ENCODE measurements at places on chromosomes 2 and 18. TPM values are rescaled to one million over a fixed set of nuclear protein-coding genes. Genes with fewer than 3 reads are reported as not detected.
A peak's percentile ranks its signal among the peaks of the same experiment; 100 is the strongest.

COX5B gene
- total RNA-seq: 198 TPM

BCL2 gene
- total RNA-seq: 4.0 TPM

LIPG gene
- total RNA-seq: 44.0 TPM

ITGB6 gene
- 84.8 TPM for total RNA-seq

CDCA7 gene
- total RNA-seq: 48.2 TPM

RAPH1 gene
- total RNA-seq: 126 TPM

HOXD11 gene
- not detected for total RNA-seq

- no peak for DNase-seq
These were observed 765.4 kb downstream of the MBD2 start for GRCh38 chr18:53458944-53459580.

DNA sequence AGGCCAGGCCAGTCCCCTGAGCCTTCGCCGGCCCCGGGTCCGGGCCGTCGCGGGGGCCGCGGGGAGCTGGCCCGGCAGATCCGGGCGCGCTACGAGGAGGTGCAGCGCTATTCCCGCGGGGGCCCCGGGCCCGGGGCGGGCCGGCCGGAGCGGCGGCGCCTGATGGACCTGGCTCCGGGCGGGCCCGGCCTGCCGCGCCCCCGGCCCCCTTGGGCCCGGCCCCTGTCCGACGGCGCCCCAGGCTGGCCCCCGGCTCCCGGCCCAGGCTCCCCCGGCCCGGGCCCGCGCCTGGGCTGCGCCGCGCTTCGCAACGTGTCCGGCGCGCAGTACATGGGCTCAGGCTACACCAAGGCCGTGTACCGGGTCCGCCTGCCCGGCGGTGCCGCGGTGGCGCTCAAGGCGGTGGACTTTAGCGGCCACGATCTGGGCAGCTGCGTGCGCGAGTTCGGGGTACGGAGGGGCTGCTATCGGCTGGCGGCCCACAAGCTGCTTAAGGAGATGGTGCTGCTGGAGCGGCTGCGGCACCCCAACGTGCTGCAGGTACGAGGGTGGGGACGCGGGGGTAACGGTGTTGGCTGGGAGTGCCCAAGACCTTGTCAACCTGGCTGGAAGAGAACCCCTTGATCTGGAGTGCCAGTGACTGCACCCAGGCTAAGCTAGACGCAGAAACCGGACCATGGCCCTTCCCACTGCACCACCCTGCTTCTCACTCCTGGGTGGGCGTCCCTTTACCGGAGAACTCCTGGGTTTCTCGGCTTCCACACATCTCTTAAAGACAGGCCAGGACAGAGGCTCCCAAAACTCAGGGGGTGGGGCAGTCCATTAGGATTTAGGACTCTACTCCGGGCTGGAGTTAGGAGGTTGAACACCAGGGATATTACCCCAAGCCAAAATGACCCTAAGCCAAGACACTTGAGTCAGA, 739 bp downstream of the PKDCC start:
- DNase-seq: peak; percentile 29

DNA sequence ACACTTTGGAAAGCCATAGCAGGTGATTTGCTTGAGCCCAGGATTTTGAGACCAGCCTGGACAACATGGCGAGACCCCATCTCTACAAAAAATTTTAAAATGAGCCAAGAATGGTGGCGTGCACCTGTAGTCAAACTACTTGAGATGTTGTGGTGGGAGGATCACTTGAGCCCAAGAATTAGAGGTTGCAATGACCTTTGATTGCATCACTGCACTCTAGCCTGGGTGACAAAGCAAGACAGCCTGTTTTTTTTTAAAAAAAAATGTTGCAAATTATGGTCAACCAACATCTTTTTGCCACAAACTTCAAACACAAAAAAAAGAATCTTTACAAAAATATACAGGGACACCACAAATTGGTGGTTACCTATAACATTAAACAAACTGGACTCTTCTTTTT, 40.3 kb downstream of the MEX3C start:
- DNase-seq: no peak

GRCh38 chr2:182291296-182291695, 135.5 kb downstream of the PDE1A start:
- no peak for DNase-seq

- peak; percentile 70 for DNase-seq
These were observed 777 bp downstream of the MOCOS start for GRCh38 chr18:36187826-36188721.

GRCh38 chr2:147045113-147045512, 799.7 kb upstream of the ACVR2A start:
- DNase-seq: peak; percentile 77

- DNase-seq: peak; percentile 30
These were observed 404.6 kb upstream of the CWC22 start for GRCh38 chr2:180411661-180412060.

DNA sequence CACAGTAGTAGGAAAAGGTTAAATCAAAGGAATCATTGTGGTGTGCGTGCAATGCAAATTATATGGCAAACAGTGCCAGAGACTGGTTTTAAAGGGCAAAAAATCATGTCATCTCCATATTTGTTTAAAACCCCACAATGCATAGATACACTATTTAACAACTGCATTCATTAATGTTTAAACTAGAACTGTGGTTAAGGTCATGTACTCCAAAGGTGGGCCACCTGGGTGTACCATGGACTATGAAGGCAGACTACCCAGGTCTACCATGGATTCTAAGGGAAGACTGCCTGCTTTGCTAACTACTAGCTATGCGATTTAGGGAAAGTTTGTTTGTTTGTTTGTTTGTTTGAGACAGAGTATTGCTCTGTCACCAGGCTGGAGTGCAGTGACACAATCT, 356.3 kb downstream of the ZEB2 start:
- no peak for DNase-seq

- DNase-seq: no peak
These were observed 674.3 kb upstream of the NRXN1 start for GRCh38 chr2:51706220-51706619.

DNA sequence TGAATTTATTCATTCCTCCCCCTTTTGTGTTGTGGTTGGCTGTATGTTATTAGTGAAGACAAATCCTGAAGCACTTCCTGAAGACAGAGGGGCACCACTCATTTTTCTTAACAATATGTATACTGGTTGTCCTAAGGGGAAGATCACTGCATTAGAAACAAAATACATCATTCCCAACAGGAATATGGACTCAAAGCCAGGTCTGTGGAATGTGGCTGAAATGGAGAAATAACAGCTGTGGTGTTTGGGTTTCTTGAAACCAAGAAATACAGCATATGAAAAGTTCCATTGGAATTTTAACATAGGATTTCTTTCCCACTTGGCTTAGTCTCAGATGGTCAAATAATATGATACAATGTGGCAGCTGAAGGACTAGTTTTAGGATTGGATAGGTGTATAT, 267.6 kb downstream of the KCNE4 start:
- DNase-seq: no peak

DNA sequence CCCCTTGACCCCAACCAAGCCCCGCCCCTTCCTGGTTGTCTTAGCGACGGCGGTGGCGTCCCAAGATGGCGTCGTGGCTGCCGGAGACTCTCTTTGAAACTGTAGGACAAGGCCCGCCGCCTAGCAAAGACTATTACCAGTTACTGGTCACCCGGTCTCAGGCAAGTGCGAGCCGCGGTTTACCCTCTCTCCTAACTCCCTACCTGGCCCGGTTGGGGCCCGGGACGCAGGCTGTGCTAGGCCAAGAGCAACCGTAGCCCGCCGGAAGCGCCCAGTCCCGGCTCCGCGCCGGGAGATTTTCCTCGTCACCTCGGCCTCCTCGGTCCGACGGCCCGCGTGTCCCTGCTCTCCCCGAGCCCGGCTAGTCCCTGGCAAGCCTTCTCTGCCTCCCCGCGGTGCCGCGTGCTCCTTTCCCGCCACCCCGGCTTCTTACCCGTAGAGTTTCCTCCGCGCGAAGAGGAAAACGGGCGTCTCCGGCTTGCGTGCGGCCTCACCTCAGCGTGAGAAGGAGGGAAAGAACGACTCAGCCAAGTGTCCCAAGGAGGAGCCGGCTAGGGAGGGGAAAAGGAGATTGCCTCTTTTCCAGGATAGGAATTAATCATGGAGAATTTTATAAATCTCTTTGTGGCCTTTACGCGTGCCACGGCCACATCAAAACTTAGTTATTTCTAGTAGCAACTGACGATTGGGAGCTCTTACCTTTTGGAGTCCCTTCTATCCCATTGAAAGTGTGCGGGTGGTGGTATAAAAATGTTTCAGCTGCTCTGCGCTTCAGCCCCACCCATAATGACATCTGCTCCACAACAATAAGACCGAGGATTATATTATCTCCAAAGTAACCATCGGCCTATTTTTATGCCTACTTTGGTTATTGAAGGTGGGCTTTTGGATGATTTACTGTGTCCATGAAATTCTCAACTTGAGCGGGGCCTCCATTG, at the start of gene FBXO36:
TSS of gene FBXO36 (plus strand) at position 55 of the 938 bp plus-strand sequence. CDS start at position 66, 11 bp downstream.
- peak; percentile 88 for DNase-seq

- DNase-seq: no peak
These were observed 14.8 kb upstream of the LGALSL start for GRCh38 chr2:64439194-64439593.

DNA sequence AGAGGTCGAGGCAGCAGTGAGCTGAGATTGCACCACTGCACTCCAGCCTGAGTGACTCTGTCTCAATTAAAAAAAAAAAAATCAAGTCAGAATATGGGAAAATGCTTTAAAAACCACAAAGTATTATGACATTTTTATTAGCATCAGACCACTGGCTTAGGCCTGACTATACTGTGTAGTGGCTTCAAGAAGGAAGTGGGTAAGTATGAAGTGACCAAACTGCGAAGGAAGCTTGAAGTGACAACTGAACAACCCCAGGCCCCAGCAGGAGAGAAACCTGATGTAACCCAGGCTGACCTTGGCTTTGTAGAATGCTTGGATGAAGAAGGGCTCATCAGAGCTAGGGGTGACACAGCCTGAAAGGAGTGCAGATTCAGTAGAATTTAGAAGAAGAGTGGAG, 21.4 kb upstream of the HAAO start:
- no peak for DNase-seq

DNA sequence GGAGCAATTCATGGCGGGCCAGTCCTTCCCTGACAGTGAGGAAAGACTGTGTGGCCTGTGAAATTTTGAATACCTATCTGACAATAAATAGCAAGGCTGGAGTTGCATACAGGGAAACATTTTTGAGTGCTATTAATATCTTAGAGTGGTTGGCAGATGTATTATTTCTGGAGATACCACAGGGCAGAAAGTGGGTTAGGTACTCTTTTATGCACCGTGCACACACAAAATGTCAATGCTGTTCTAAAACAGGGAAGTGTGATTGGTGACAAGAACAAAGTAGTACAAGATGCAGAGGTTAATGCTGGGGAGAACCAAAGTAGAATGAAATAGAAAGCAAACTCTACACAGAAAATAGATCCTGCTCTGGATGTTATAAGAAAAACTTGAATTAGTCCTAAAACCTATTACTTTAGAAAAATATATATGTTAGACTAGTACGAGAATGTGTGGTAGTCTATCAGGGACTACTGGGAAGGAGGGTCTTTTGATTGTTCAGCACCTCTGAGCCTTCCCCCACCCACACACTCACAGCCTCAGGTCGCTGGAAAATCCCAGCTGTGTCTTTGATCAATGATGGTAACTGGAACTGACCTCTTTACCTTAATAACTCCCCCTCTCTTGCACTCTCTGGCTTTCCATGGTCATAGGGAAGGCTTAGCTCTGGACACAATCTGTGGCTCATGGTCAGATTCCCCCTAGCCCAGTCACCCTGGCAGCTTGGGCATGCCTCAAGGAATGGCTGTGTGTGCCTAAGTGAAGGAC, 58.2 kb downstream of the SERPINB8 start:
- DNase-seq: no peak

DNA sequence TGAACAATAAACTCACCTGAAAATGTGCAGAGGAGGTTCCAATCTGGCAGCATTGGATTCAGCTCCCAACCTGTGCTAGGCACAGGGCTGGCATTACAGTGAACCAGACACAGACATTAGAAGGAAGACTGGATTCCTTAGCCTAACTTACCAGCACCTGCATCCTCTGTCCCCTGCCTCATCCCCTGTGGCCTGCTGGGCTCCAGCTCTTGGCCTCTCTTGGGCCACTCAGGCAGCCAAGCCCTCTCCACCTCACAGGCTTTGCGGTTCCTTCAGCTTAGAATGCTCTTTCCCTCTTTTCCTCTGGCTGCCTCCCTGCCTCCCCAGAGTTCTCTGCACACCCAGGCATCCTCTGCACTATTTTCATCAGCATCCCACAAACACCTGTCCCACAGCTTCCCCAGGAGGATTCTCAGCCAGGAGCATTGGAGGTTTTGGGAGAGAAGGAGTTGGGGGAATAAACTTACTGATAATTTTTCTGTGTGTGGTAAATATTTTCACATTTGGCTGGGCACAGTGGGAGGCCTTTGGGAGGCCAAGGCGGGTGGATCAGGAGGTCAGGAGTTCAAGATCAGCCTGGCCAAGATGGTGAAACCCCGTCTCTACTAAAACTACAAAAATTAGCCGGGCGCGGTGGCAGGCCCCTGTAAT, 132.0 kb downstream of the INHBB start:
- DNase-seq: no peak

GRCh38 chr18:9915291-9916076, 1.7 kb downstream of the VAPA start:
- no peak for DNase-seq

DNA sequence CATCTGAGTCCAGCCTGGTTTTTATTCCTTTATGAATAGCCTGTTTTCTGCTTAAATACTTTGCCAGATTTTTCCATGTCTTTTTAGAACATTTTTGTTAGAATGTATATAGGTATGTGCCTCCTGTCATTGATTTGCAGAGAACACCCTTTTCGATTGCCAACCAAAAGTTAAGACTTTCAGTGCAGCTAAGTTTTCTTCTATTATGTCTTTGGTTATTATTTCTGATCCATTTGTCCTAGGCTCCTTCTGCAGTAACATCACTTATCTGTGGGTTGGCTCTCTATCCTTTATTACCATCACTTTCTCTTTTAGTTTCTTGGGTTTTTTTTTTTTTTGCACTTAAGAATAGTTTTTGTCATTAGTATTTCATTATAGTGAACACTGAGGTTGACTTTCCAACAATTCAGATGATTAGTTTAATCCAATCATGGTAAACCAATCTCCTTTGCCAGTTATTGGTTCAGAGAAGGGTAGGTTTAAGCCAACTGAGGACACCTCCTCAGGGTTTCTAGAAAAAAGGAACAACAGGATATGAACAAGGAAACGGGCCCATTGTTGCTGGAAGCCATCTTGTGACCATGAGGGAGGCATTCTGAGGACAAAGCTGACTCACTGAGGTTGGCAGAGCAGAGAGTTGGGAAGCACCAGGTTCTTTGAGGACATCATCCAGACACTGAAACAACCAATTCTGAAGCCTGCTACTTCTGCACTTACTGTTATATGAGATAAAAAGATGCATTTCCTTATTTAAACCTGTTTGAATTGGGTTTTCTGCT, 37.9 kb upstream of the GBX2 start:
- no peak for DNase-seq

GRCh38 chr2:138502255-138503086, 901 bp downstream of the SPOPL start:
- DNase-seq: no peak

GRCh38 chr2:286774-287392, 1.0 kb downstream of the ALKAL2 start:
- DNase-seq: no peak
